Subcutaneous preadipocyte (primary cell): ENCODE measurements at places on chromosomes 1 and 21. TPM values are rescaled to one million over a fixed set of nuclear protein-coding genes. Genes with fewer than 3 reads are reported as not detected.

Gene RGSL1
- not detected in 2 replicates for total RNA-seq

Gene NOS1AP
- not detected in 2 replicates for total RNA-seq

Gene AGT
- total RNA-seq: 0.73 TPM in 1 of 2 replicates, not detected in the other

Gene PINK1
- total RNA-seq: 34.2 and 38.9 TPM in 2 replicates

Gene OR2T35
- total RNA-seq: not detected in 2 replicates

Gene PTPRF
- 8.1 and 30.7 TPM in 2 replicates for total RNA-seq

Gene CXADR
- 0.59 and 1.1 TPM in 2 replicates for total RNA-seq

Gene YBX1
- total RNA-seq: 853 and 942 TPM in 2 replicates

Gene MAP3K7CL
- 9.2 and 9.6 TPM in 2 replicates for total RNA-seq

Gene CSMD2
- 0.37 and 3.5 TPM in 2 replicates for total RNA-seq

Gene LDLRAD1
- not detected in 2 replicates for total RNA-seq

Gene VAV3
- 1.4 and 1.5 TPM in 2 replicates for total RNA-seq

Gene RHCE
- total RNA-seq: 0.20 and 0.73 TPM in 2 replicates

Gene AQP10
- not detected in 2 replicates for total RNA-seq

Gene YIPF1
- total RNA-seq: 16.0 and 17.6 TPM in 2 replicates

Gene PCSK9
- 4.3 and 4.4 TPM in 2 replicates for total RNA-seq

Gene OR10Z1
- total RNA-seq: not detected in 2 replicates

Gene LCE2A
- total RNA-seq: not detected in 2 replicates

Gene MAP1LC3C
- under 0.01 and 0.20 TPM in 2 replicates for total RNA-seq

Gene TTC39A
- 0.78 and 1.1 TPM in 2 replicates for total RNA-seq

Gene KLHDC9
- 0.20 and 0.73 TPM in 2 replicates for total RNA-seq

Gene PAQR6
- total RNA-seq: 0.37 and 0.59 TPM in 2 replicates

Gene C1orf115
- total RNA-seq: 0.20 and 0.37 TPM in 2 replicates

Gene DCDC2B
- not detected in 2 replicates for total RNA-seq

Gene C8B
- total RNA-seq: not detected in 2 replicates

Gene TIPRL
- 27.6 and 31.3 TPM in 2 replicates for total RNA-seq
